ENCODE measurements at places on chromosomes 16 and 17.

- no peak for DNase-seq
Measured at GRCh38 chr17:79057737-79058385, 16.8 kb upstream of the ENGASE start.

GRCh38 chr17:16107165-16107770, 107.6 kb downstream of the TTC19 start:
- DNase-seq: no peak

DNA sequence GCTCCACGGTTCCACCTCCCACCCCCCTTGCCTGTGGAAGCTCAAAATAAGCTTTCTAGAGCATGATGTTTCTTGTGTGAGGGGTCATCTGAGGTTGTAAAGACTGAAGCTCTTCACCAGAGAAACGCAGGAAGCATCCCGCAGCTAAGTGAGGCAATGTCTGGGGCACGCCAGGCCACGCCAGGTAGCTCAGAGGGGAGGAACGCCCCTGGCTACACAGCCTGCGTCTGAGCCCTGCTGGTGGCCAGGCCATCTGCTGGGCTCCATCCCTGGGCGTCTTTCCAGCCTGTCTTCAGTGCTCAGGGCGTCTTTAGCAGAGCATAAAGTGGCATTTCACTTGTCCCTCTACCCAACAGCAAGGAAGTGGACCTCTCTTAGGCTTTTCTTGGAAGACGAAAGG, 15.2 kb downstream of the SOCS3 start:
- no peak for DNase-seq

DNA sequence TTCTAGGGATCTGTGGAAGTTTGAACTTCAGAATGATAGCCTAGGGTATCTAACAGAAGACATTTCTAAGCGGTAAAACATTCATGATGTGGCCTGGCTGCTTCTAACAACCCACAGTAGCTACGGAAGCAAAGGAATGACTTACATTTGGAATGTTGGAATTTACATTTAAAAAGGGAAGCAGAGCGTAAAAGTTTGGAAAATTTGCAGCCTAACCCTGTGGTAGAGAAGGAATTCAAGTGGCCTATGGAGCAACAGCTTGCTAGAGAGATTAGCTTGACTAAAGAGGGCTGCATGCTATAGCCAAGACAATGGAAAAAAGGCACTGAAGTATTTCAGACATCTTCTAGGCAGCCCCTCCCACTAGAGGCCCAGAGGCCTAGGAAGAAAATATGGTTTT, 50.1 kb downstream of the HNF1B start:
- no peak for DNase-seq

DNA sequence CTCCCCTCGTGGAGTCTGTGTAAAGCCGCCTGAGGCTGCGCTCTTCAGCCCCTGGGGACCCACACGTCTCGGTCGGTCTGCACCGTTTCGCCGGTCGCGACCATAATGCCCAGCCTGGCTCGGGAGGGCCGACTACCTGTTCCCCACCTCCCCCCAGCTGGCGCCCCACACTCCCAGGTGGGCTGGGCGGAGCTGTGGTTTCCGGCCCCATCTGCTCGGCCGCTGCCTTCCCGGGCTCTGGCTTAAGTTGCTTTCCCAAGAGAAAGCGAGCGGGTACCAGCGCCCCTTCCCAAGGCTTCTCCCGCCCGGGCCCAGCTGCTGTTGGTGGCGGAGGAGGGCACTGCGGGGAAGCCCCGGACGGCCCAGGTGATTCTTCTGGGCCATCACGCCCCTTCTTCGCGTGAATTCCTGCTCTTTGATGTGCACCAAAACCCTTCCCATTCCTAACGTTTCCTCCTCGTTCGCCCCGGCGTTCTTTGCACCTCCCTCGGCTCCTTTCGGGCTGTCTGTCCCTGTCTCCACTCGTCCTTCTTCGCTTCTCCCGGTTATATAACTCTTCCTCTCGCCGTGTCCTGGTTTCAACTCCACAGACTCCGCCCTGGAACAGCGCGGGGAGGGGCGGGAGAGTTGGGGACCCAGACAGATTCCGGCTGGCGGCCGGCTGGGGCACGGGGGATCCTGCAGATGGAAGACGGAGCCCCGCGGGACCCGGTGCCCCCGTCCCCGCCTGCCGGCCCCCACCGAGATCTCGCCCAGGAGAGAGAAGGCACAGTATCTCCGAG, 2.0 kb downstream of the KDM6B start:
- no peak for DNase-seq

GRCh38 chr16:87946596-87947347, 4.5 kb upstream of the BANP start:
- DNase-seq: no peak

DNA sequence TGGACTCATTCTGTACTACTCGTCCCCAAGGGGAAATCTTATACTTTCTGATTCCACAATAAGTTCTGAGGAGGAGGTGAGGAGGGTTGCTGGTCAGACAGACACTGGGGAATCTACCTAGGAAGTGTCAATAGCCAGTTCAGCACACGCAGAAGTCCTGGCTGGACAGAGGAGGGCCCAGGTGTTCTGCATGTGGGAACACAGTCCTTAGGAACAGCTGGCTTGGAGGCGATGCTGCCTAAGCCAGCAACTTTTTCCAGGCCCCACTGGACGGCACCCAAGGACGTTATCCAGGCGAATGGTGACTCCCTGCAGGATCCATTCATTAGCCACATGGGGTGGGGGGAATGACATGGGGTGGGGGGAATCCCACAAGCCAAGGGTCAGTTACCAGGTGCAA, 29.9 kb upstream of the WFIKKN2 start:
- DNase-seq: no peak

- DNase-seq: no peak
Measured at GRCh38 chr16:35910409-35910808, 2451.0 kb downstream of the TP53TG3F start.

- no peak for DNase-seq
Measured at GRCh38 chr17:77503916-77504651, 363.3 kb downstream of the SEC14L1 start.

- DNase-seq: no peak
Measured at GRCh38 chr17:66647391-66647983, 187.4 kb upstream of the CACNG5 start.

DNA sequence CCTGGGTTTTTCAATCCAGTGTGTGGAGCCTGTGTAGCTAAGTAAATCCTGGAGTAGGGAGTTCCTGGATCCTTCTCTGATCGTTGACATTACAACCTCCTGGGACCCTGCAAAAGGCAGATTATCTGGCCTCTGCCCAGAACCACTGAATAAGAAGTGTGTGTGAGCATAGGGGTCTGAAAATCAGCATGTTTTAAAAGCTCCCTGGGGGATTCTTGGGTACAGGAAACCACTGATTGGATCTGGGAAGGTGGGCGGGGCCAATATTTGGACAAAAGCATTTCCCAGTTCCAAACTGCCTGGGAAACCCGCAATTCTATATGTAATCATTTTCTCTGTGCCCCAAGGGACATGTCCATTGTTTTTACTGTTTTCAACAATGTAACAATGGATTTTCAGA, 27.2 kb upstream of the BEAN1 start:
- no peak for DNase-seq

- no peak for DNase-seq
Measured at GRCh38 chr17:55175788-55176427, 88.9 kb upstream of the HLF start.

DNA sequence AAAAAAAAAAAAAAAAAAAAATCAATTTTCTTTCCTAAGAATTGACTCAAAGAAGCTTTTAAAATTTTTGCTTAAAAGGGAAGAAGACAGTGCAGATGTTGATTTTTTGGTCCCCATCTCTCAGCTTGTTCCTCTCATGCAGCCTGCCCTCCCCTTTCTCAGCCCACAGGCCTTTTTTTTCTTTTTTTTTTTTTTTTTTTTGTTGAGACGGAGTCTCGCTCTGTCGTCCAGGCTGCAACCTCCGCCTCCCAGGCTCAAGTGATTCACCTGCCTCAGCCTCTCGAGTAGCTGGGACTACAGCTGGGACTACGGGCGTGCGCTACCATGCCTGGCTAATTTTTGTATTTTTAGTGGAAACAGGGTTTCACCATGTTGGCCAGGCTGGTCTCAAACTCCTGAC, 17.7 kb downstream of the YPEL2 start:
- DNase-seq: no peak

GRCh38 chr17:9729034-9729650, 62.2 kb downstream of the DHRS7C start:
- no peak for DNase-seq

- no peak for DNase-seq
Measured at GRCh38 chr17:2250140-2251095, 53.2 kb downstream of the SMG6 start.

DNA sequence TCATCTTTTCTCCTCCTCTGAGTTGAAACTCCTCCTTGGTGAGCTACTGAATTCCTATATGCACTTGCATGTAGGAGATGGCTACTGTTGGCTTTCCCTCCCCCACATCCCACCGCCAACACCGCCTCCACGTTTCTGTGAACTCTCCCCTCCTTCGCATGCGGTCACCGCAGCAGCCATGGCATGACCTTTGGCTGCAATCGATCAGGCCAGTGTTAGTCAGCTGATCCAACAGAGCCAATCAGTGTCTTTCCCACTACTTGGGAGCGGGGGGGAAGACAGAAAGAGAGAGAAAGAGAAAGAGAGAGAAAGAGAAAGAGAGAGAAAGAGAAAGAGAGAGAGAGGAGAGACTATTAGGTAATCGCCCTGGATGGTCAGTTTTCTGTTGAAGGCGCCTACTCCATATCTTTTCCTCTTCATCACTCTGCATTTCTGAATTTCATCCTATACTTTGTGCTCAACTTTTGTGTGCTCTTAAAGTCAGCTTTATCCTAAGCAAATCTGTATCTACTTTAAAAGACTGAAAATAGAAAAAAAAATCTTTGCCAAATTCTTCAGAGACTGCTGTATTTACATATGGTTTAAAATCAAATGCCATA, 22.7 kb downstream of the ASGR1 start:
- DNase-seq: no peak

DNA sequence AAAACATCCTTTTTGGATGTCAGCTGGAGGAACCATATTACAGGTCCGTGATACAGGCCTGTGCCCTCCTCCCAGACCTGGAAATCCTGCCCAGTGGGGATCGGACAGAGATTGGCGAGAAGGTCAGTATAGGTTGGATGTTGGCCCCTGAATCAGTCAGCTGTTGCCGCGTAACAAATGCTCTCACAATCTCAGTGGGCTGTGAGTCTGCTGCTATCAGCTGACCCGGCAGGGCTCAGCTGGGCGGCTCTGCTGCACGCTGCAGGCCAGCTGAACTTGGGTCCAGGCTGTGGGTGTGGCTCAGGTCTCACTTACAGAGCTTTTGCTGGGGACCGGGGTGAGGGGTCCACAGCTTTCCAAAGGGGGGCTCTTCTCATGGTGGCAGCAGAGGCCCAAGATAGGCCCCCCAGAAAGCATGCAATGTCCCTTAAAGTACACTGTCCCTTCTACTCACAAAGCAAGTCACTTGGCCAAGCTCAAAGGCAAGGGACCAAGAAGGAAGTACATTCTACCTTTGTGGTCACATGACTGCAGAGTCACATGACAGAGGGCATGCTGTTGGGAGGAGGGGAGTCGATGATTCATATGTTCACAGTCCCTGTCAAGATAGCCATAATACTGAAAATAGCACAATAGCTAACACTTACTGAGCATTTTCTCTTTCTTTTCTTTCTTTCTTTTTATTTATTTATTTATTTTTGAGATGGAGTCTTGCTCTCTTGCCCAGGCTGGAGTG, 134.2 kb downstream of the ABCC1 start:
- no peak for DNase-seq

GRCh38 chr16:78452025-78452555, 352.6 kb downstream of the WWOX start:
- DNase-seq: no peak

GRCh38 chr17:3879186-3879585, 13.7 kb downstream of the CAMKK1 start:
- DNase-seq: no peak

GRCh38 chr16:85712801-85713200, 24.0 kb upstream of the GINS2 start:
- DNase-seq: no peak

GRCh38 chr16:82439678-82440293, 187.0 kb upstream of the CDH13 start:
- DNase-seq: no peak

GRCh38 chr16:84791088-84791487, 28.7 kb upstream of the CRISPLD2 start:
- no peak for DNase-seq

GRCh38 chr16:71542377-71542776, 16.2 kb downstream of the CHST4 start:
- no peak for DNase-seq

- no peak for DNase-seq
Measured at GRCh38 chr17:8608001-8608400, 22.5 kb downstream of the MYH10 start.

GRCh38 chr16:35207059-35207999, 1747.9 kb downstream of the TP53TG3F start:
- DNase-seq: no peak

DNA sequence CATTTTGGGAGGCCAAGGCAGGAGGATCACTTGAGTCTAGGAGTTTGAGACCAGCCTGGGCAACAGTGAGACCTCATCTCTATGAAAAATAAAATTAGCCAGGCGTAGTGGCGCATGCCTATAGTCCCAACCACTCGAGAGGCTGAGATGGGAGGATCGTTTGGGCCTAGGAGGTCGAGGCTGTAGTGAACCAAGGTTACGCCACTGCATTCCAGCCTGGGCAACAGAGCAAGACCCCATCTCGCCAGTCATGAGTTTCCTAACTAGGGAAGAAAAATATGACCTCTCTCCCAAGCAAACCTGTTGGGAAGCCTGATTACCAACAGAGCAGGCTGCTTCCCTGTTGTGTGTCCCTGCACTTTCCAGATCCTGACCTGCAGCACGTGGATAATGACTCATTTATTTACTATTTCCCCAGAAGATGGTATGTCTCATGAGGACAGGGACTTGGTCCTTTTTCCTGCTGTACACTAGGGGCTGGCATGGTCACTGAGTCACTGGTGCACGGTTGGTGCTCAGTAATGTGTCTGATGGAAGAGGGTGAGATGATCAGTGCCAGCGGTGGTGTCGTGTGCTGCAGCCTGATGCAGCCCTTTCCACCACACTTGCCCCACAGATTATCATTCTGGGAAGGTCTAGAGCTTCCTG, 30.8 kb downstream of the NMT1 start:
- no peak for DNase-seq

GRCh38 chr16:6751191-6751590, 581.5 kb upstream of the RBFOX1 start:
- no peak for DNase-seq

All from cortex of kidney (tissue), 1 donor.